ENCODE measurements at places on chromosomes 5 and 9. TPM values are rescaled to one million over a fixed set of nuclear protein-coding genes. Genes with fewer than 3 reads are reported as not detected.

The FRMD3 gene
- 1.1 TPM for total RNA-seq

- no peaks in the 10 kb centered on the region for H3K4me1 ChIP-seq
- H3K27ac ChIP-seq = no peak overlapping the region
- no peak for DNase-seq
- H3K4me3 ChIP-seq = no peak overlapping the region
- no peaks in the 10 kb centered on the region for H3K27me3 ChIP-seq
These were observed 35.1 kb downstream of the CDH10 start for GRCh38 chr5:24609706-24610105.

- H3K27ac ChIP-seq = no peak overlapping the region
- DNase-seq = no peak
- no peak overlapping the region for H3K4me3 ChIP-seq
- H3K36me3 ChIP-seq = peaks cover 81% of the 10 kb centered on the region
- no peaks in the 10 kb centered on the region for H3K27me3 ChIP-seq
These were observed 33.0 kb downstream of the FKBP15 start for GRCh38 chr9:113187929-113188595.

DNA sequence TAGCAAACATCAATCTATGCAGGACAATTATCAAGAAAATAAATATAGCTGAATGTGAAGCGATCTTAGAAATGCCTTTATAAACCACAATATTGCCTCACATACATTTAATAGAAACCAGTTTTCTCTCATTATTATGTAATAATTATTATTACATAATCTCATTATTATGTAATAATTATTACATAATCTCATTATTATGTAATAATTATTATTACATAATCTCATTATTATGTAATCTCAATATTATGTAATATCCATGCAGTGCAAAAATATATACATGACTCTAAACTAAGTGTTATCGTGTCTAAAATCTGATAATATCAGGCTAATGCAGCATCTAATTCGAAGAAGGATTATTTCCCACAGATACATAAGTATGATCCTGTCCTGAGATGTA is 563.9 kb upstream of the SEMA6A start:
- no peaks in the 10 kb centered on the region for H3K36me3 ChIP-seq
- H3K4me3 ChIP-seq = no peak overlapping the region
- no peaks in the 10 kb centered on the region for H3K4me1 ChIP-seq
- H3K27me3 ChIP-seq = no peaks in the 10 kb centered on the region
- DNase-seq = no peak
- H3K27ac ChIP-seq = no peak overlapping the region

DNA sequence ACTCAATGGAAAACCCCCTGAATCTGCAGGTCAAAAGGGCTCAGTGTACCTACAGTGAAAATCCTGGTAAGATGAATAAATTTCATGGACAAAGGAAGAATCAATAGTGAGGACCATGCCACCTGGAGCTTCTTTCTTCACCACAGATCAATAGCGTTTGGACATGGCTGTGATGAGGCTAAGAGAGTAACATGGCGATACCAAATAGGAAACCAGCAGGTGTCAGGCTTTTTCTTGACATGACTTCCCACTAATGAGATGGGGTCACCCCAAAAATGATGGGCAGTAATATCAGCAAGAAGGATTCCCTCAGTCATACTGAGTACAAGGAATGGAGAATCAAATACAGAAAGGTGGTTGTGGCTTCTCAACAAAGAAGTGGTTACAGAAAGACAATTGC is 208.5 kb upstream of the PLPPR1 start:
- no peak overlapping the region for H3K4me3 ChIP-seq
- no peaks in the 10 kb centered on the region for H3K4me1 ChIP-seq
- DNase-seq = no peak
- no peaks in the 10 kb centered on the region for H3K36me3 ChIP-seq

DNA sequence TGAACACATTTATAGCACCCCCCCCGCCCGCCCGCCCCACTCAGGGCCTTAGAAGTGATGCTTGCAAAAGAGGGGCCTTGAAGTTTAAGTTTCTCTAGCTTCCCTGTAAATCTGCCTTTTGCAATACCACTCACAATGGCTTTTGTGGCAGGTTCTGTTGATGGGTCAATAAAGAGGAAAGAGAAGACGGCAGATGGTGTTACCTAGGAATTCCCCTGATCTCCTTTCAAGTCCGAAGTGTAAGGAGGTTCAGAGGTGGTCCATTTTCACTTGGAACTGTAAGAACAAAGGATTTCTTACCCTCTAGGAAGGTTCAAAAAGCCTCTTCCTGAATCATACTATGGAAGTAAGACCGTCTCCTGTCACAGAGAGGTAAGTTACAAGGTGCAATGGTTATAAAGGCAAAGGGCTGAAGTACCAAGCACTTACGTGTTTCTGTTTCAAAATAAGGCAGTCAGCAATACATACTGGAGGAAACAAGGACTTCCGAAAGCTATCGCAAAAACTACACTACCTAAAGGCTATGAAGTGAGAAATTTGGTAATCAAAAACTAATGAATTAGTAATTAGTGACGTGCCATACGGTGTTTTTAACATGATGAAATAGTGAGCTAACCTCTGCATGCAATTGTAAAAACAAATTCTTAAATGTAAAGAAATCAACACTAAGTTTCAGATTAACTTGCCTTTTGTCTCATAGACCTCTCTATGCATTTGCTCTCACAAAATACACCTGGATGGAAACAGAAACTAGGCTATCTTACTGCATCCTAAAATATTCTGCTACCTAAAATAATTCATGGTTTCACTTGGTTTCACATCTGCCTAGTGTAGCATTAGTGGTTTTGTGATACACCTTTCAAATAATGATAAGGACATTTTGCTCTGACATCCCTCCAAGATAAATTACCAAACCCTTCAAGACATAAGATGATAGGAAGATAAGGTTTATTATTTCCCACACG is 589.4 kb upstream of the FAM174A start:
- no peaks in the 10 kb centered on the region for H3K36me3 ChIP-seq
- no peaks in the 10 kb centered on the region for H3K4me1 ChIP-seq
- H3K27me3 ChIP-seq = no peaks in the 10 kb centered on the region
- no peak overlapping the region for H3K4me3 ChIP-seq
- no peak overlapping the region for H3K27ac ChIP-seq

GRCh38 chr5:31251032-31251431 is 57.5 kb downstream of the CDH6 start:
- no peak overlapping the region for H3K27ac ChIP-seq
- H3K4me3 ChIP-seq = no peak overlapping the region
- H3K27me3 ChIP-seq = no peaks in the 10 kb centered on the region
- H3K36me3 ChIP-seq = no peaks in the 10 kb centered on the region

DNA sequence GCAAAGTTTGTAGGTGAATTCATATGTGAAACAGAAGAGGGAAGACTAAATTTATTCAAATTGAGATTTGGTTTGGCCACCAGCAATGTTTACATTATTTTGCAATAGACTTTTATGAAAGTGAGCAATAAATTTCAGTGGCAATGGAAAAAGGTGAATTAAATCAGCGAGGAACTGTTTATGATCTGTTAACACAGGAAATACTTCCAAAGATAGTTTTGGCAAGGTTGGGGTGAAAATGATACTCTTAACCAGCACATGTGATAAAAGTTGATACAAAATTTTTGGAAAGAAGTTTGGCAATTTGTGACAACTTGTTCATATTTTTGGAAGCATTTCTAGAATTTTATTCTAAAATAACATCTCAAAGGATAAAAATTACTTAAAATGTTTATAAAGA is 119.8 kb downstream of the ARHGEF28 start:
- no peaks in the 10 kb centered on the region for H3K4me1 ChIP-seq
- H3K36me3 ChIP-seq = no peaks in the 10 kb centered on the region
- no peak overlapping the region for H3K4me3 ChIP-seq
- no peak for DNase-seq

DNA sequence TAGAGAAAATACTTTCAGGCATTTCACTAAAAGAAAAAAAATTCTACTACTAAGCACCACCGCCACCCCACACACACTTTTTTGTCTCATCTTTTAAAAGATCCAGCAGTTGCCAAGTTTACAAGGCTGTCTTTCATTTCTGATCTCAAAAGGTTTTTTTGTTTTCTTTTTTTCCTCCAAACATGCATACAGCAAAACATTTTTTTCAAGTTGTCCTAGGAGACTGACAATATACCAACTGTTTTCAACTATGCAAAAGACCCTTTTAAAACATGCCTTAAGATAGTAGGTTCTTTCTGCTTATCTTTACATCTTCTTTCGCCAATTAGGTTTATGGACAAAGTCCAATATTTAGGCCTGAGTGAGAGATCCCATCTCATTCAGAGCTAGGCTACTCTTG is 65.2 kb downstream of the HMHB1 start:
- H3K27me3 ChIP-seq = no peaks in the 10 kb centered on the region
- H3K4me3 ChIP-seq = no peak overlapping the region
- H3K27ac ChIP-seq = no peak overlapping the region
- no peaks in the 10 kb centered on the region for H3K4me1 ChIP-seq
- DNase-seq = no peak

The PCDHGA12 gene
- total RNA-seq = 0.17 TPM

DNA sequence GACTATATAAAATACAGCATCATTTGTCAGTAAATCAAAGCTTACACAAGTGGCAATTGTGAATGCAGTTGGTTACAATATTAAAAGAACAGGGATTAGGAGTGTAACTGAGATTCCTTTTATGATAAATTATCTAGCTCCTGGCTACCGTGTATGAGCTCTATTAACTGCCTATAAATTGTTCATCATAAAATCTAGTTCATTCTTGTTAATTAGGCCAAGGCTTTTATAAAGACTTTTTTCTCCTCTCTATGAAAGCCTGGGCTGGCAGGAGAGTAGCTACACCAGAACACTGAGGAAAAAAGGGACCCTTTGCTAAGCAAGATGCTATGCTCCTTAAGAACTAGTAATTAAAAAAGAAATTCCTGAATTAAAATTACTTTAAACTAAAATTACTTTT is 132.4 kb upstream of the MEF2C start:
- no peaks in the 10 kb centered on the region for H3K27me3 ChIP-seq
- H3K4me3 ChIP-seq = no peak overlapping the region
- no peaks in the 10 kb centered on the region for H3K4me1 ChIP-seq
- H3K27ac ChIP-seq = no peak overlapping the region

The AFAP1L1 gene
- not detected for total RNA-seq

DNA sequence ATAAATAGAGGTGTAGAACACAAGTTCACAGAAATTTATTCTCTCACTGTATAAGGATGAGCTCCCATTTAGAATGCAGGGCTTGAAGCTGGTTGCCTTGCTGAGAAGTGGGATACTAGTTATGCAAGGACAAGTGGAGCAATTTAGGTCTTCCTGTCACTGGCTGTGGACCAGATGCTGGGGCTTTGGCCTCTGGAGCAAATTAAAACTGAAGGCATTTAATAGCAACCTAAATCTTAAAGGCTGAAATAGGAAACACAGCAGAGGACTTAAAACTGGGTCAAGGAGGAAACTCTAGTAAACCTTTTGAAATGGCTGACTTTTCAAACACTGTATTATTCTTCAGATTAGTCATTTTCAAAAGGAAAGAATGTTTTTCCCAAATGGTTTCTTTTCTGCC is 319.4 kb downstream of the RAB3C start:
- H3K27ac ChIP-seq = no peak overlapping the region
- no peak overlapping the region for H3K4me3 ChIP-seq
- H3K36me3 ChIP-seq = no peaks in the 10 kb centered on the region

The EDIL3 gene
- not detected for total RNA-seq

All from CD4-positive, alpha-beta memory T cell (primary cell).